Activated T-helper 1 cell treated with anti-CD3 and anti-CD28 coated beads, Interleukin-2, amount 50 U/mL, for 16 hours (primary cell): ENCODE measurements at places on chromosomes 4 and X.

GRCh38 chrX:72020204-72020603 lies 109.6 kb downstream of the NHSL2 start:
- DNase-seq, result no peak

GRCh38 chr4:88216395-88216794 lies 58.0 kb upstream of the ABCG2 start:
- DNase-seq, result no peak

DNA sequence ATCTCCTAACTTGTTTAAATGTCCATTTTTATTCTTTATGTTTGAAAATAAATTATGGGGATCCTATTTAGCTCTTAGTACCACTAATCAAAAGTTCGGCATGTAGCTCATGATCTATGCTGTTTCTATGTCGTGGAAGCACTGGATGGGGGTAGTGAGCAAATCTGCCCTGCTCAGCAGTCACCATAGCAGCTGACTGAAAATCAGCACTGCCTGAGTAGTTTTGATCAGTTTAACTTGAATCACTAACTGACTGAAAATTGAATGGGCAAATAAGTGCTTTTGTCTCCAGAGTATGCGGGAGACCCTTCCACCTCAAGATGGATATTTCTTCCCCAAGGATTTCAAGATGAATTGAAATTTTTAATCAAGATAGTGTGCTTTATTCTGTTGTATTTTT lies 27.6 kb downstream of the NUDT6 start:
- no peak for DNase-seq

GRCh38 chr4:139834226-139834662 lies 168.6 kb downstream of the MGST2 start:
- DNase-seq, result no peak

DNA sequence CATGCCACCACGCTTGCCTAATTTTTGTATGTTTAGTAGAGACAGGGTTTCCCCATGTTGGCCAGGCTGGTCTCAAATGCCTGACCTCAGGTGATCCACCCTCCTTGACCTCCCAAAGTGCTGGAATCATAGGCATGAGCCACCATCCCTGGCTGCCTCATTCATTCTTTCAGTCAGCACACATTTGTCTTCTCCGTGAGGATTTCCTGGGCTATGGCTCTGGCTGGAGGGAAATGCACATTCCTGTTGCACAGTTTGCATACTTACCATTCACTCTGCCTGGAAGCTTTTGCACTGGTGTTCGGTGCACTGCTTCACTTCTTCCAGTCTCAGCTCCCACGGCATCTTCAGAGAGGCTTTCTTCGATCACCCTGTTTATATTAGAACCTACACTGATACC lies 267.8 kb downstream of the STIM2 start:
- DNase-seq, result no peak
